GM06990 (cell line): ENCODE measurements at places on chromosomes 1 and 21.

- DNase-seq, result no peak
These were observed 582.6 kb upstream of the TMPRSS15 start for GRCh38 chr21:18986197-18986596.

DNA sequence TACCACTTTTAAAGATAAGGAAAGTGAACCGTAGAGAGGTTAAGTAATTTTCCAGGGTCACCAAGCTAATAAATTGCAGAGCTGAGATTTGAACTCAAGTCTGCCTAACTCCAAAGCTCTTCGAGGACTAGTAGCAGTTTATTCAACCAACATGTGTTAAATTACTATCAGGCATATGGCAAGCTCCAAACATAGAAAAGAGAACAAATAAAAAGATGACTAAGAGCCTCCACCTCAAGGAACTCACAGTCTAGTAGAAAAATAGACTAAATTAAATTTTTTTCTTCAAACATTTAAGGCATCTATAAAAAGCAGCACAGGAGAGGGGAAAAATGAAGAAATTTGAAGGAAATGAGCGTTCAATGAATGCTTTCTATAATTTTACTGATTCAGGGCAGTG lies 22.2 kb downstream of the SLC9C2 start:
- no peak for DNase-seq

DNA sequence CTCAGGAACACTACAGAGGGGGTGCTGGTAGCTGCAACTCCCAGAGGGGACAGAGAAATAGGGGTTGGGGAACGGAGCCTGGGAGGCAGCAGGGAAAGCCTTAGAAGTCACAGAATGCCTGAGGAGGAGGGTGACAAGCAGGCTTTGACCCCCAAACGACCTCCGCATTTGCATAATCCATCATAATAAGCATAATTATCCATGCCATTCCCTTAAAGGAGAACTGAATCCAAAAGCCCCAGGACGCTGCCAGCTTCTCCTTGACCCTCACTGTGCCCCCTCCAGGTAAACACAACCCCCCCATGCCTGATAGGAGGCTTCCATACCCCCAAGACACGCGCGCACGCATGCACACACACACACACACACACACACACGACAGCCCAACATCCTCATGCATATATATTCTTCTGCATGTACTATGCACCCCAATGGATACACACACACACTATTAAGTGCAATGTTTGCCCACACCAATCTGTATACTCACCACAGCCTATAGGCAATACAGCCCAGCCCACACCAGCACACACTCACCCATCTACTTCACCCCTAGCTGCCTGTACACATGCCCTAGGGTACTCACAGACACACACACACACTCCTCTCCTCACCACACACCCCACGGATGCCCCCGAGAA lies 27.8 kb downstream of the SDC3 start:
- DNase-seq, result no peak

DNA sequence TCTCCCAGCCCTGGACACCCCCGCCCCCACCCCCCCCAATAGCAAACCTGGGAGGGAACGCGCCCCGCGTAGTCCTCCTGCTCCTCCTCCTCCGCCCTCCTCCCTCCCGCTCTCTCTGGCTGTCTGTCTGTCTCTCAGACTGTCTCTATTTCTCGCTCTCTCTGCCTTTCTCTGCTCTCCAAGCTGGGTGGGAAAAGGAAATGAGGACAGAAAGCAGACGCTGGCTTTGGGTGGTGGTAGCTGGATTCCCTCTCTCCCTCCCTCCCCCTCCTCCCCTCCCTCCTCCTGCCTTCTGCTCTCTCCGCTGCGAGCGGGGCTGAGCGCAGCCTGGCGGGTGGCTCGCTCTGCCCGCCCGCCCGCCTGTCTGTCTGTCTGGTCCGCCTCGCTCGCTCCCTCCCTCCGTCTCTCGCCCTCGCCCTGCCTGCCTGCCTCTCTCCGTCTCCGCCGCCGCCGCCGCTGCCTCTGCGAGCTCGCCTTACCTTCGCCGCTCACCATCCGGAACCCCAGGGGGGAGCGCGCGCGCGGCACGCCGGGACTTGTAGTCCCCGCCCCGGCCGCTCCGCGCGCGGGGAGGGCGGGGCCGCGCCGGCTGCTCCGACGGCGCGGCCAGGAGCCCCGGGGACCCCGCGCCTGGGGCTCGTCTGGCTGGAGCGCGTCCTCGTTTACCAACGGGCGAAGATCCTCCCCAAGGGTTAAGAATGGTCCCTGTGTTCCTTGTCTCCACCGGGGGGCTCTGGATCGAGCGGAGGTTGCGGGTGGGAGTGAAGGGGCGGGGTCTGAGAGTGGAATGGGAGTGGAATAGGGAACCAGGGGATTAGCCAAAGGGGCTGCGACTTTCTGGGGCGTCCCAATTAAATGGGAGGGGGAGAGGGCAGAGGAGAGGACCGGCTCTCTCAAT lies at the start of gene AHDC1:
Gene AHDC1, minus strand, starts transcription at position 464 of the 898 bp plus-strand sequence. CDS start 52,029 bp downstream, outside the sequence.
- DNase-seq, result peak; percentile 93

DNA sequence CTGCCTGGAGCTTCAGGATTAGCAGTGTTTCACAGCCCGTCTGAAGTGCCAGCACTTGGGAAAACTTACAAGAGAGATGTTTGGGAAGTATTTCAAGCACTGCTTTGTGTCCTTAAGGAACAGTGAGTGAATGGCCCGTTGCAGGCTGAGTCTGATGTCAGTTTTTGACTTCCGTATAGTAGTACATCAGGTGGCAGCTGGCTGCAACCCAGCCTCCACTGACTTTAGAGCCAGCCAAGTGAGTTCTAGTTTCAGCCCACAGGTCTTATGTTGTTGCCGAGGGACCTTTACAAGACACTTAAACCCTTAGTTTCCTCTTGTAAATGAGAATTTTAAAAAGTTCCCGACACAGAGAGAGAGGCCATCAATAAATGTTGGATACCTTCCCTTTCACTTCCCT lies 35.0 kb downstream of the UCK2 start:
- DNase-seq, result no peak

DNA sequence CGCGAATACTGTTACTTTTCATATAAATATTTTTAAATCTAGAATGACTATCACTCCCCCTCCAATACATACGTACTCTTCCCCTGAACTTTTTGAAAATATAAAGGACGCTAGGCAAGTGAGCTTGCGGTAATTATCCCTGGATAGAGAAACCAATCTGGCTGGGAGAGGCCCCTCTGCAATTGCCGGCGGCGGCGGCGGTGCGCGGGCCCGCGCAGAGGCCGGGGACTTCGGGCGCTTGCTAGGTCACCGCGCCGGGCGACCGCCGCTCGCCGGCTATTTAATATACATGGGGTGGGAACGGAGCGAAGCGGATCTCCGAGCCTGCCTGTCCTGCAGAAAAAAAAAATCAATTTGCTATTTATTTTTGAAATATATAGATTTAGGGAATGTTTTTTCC lies 416.3 kb upstream of the ESRRG start:
- DNase-seq, result no peak

DNA sequence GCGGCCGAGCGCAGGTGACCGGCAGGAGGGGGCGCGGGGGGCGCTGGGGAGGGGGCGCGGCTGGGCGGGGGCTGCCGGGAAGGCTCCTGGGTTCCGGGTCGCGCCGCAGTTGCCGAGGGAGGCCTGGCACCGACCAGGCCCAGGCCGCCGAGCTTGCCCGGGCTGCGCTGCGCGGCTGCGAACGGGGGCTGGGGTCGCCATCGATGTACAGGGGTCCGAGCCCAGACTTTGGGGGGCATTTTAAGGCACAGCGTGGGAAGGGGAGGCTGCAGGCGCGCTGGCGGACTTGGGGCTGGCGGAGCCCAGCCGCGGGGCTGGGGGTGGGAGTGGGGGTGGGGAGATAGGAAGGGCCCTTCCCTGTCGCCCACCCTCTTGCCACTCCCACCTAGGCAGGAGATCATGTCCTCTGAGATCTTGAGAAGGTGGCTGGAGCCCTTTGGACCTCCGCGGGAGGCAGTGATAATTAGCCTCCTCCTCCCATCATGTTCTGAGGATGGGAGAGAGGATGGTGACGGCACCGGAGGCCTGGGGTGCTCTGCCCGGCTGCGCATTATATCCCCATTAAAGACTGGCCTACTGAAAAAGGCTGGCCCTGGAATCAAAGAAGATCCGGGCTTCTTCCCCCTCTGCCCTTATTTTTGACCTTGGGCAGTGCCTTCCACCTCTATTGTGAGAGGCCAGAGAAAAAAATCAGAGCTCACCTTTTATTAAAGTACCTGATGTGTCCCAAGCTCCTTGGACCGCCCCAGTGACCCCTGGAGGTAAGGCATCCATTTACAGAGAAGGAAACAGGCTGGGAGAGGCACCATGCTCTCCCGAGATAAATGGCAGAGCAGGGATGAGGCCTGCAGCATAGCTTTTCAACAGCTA lies 497 bp downstream of the FBXO44 start:
- no peak for DNase-seq

DNA sequence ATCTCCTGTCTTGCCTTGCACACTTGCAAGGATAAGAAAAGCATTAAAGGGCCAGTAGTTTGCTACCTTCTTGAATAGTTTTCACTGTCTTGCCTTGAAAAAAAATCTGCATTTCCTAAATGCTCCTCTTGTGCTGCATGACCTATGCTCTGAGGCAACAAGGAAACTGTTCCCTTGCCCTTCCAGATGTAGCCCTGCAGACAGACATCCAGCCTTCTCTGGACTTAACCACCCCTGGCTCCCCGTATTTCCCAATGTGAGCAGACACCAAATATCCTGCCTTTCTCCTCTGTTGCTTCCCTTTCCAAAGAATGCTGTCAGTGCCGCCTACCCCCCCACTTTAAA lies 177.6 kb downstream of the GABPA start:
- no peak for DNase-seq

- no peak for DNase-seq
These were observed 1147.6 kb upstream of the ADGRL4 start for GRCh38 chr1:80154176-80154575.

- DNase-seq, result no peak
These were observed 3.5 kb downstream of the CELA2A start for GRCh38 chr1:15459771-15460707.

- DNase-seq, result no peak
These were observed 5.0 kb downstream of the AGT start for GRCh38 chr1:230708631-230709580.

GRCh38 chr1:58391056-58391455 lies 155.5 kb downstream of the OMA1 start:
- no peak for DNase-seq

GRCh38 chr1:6832531-6833188 lies 47.4 kb downstream of the CAMTA1 start:
- no peak for DNase-seq

GRCh38 chr1:24085546-24085945 lies 26.4 kb downstream of the MYOM3 start:
- DNase-seq, result no peak

- DNase-seq, result no peak
These were observed 17.3 kb upstream of the ABCG1 start for GRCh38 chr21:42201615-42202161.

DNA sequence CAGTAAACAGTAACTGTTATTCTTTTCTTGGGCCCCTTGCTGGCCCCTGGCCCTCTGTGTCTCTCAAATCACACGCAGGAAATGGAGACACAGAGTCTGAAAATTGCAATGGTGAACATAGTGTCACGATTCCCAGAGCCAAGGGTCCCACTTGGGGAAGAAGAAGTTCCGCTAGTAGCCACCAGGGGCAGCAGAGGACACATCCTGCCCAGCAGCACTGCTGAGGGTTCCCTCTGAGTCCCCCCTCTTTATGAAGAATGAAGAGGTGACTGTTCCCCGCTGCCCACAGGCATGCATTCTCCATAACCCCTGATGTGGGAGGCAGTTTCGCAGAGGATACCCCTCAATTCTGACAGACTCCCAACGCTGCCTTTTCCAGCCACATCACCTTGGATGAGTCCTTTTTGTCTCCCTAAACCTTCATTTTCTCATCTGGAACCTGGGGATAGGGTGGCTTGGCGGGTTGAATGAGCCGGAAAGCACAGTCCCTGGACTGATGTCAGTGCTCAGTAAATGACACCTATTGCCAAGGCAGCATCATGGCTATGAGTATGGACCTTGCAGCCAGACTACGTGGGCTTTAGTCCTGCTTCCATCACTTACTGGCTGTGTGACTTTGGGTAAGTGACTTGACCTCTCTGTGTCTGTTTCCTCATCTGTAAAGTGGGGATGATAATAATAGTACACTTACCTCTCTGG lies 238.0 kb upstream of the TMEM51 start:
- DNase-seq, result no peak

DNA sequence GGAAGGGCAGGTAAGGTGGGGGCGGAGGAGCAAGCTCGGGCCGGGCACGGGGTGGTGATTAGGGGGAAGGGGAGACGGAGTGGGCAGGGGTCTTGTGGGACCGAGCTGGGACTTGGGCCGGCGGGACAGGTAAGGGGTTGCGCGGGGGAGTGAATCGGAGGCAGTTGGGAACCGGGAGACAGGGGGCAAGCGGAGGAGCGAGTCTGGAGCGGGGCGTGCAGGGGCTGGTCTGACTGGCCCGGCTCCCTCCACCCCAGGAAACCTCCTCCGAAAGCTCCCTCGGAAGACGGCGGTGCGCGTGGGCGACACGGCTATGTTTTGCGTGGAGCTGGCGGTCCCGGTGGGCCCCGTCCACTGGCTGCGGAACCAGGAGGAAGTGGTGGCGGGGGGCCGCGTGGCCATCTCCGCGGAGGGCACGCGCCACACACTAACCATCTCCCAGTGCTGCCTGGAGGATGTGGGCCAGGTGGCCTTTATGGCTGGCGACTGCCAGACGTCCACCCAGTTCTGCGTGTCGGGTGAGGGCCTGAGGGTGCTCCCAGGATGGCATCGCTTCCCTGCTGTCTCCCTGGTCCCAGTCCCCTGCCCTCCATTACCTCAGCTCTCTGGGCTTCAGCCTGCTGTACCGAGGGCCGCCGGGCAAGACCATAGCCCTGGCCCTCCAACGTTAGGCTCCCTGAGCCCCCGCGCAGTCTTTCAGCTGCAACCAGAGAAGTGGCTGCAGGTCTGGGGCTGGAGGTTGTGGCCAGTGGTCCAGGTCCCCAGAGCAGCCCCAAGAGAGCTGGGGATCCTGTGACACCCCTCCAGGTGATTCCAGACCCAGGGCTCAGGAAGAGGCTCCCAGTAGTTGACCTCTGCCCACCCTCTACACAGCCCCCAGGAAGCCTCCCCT lies 6.3 kb downstream of the OBSCN start:
- DNase-seq, result no peak

DNA sequence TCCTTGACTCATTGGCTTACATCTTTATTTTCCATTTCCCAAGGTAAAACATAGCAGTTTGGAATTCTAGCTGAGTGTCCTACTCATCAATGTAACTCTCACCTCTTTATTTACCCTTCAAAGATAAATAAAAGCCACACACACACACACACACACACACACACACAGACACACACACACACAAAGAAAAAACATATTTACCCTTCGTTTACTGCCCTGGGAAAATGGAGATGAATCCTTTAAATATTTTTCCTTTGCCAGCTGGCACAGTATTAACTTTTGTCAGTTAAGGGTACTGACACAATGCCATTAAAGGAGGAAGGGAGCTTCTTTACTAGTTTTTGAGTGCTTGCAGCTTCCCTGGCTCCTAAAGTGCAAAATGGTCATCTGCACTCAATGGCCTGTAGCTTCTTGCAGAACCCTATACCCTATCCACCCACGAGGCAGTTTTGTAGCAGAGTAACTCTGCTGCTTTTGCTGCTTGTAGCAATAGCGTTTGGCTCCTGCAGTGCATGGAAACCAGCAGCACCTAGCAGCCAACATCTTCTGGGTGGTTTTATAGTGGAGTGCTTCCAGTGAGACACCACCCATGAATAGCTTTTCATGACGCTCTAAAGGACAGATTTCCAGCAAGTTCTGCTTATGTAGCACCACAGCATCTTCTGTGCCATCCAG lies 103.7 kb downstream of the HS2ST1 start:
- DNase-seq, result no peak
